Hindlimb muscle (tissue), 1 donor: ENCODE measurements at places on chromosomes 4 and X.

DNA sequence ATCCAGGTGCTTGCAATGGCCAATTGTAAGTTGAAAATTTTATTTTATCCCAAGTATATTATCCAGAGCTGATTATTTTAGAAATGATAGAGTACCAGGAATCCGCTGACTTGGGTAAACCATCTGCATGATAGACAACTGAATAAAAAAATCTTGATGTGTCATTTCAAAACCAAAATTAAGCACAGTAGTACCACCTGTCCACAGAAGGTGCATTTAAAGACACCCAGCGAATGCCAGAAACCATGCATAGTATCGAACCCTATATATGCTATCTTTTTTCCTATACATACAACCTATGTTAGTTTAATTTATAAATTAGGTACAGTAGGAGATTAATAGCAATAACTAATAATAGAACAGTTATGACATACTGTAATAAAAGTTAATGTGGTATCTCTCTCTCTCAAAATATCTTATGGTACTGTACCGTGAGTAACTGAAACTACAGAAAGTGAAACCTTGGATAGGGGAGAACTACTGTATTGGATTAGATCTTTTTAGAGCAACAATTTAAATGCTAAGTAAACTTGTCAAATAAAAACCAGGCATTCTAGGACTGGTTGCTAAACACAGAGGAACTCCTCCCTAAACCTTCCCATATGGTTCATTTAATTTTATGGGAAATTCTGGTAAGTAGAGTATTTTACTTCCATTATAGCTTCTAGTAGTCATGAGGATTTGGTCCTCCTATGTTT lies 6.2 kb downstream of the NEIL3 start:
- no peak for DNase-seq

DNA sequence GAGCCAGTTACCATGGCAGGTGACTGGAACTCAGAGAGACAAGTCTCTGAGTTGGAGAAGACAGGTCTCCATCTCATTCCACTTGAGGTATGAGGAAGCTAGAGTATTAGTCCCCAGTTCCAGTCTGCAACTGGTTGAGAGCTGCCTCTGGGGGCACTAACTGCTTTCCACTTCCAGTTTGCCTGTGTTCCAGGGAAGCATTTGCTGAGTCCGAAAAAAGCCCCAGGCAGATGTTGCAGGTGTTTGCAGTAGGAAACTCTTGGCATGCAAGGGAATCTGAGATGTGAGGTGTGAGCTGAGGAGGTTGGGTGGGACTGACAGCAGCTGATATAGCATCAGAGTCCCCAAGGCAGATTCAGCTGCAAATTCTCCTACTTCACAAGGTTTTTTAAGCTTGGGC lies 272.2 kb upstream of the CASK start:
- no peak for DNase-seq

GRCh38 chrX:21932292-21933002 lies 8.1 kb upstream of the SMS start:
- no peak for DNase-seq

- DNase-seq, result no peak
Measured at GRCh38 chrX:40506201-40506985, 74.4 kb upstream of the ATP6AP2 start.

DNA sequence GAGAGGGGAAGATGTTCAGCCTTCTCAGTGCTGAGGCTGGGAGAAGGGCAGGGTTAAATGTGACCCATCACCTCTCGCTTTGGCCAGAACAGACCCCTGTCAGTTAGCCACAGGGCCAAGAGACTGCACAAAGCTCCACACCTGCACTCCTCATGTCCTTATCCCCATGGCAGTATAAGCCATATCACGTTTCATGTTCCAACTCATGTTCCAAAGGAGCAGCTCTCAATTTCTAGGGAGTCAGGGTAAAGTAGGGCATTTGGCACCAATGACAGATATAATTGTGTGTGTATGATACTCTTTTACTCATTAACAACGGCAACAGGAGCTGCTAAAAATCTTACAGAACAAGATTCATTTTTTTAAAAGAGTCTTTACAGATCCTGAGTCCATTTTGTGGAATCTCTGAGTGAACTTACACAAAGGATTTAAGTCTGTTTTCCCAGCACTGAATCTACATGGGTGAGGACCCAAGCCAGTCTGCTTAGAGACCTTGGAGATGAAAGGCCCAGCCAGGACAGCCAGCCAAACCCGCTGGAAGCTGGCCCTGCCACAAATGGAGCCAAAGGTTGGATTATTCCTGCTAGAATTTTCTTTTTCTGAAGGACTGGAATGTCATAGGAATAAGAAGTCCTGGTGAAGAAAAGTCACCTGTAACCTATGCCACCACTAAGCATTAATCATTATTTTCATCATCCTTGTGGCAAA lies 129.1 kb upstream of the SMAD1 start:
- no peak for DNase-seq

GRCh38 chr4:140115140-140115539 lies 38.8 kb downstream of the MAML3 start:
- DNase-seq, result no peak

- DNase-seq, result no peak
Measured at GRCh38 chrX:34555481-34555880, 101.6 kb downstream of the TMEM47 start.

DNA sequence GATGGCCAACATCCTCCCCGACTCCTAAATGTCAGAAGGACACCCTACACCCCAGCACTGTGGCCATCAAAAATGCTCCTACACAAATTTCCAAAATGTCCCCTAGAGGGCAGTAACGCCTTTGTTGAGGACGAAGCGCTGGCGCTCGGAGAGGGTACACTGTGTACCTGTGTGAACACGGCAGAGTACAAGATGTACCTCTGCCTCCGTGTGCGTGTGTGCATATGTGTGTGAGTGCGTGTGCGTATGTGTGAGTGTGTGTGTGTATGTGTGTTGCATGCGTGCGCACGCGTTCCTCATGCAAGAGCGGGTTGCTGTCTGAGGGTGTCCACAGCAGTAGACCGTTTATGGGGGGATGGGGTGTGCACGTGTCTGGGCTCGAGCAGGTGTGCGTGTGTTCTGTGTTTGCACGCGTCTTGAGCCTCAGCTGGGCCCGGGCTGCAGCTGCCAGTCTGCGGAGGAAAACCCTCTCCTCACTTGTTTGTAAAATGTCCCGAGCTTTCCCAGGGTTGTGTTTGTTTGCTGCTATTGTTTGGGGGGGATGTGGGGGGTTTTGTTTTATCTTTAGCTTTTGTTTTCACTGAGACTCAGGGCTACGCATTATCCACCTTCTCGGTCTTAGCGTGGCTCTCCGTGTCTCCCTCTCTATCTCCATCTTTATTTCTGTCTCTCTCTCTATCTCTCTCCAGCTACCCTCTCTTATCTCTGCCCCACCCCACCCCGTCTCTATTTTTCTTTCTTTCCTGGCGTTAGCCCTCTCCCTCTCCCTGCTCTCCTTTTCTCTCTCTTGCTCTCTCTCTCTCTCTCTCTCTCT lies 10.4 kb upstream of the TSPYL2 start:
- DNase-seq, result peak; percentile 56

DNA sequence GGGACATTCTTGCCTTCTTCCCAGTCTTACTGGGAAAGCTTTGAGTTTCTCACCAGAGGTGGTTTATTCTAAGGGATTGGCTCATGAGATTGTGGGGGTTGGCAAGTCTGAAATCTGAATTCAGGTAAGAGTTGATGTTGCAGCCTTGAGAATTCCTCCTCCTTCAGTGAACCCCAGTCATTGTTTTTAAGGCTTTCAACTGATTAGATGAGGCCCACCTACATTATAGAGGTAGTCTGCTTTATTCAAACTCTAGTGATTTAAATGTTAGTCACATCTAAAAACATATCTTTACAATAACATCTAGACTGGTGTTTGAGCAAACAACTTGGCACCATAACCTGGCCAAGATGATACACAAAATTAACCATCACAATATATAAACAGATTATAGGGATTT lies 156.5 kb upstream of the MED14 start:
- no peak for DNase-seq

GRCh38 chr4:184825141-184825895 lies 450 bp downstream of the ACSL1 start:
- no peak for DNase-seq

GRCh38 chr4:53592686-53593501 lies 1.6 kb upstream of the LNX1 start:
- DNase-seq, result peak; percentile 48

- no peak for DNase-seq
Measured at GRCh38 chr4:10596586-10597290, 87.8 kb downstream of the CLNK start.

DNA sequence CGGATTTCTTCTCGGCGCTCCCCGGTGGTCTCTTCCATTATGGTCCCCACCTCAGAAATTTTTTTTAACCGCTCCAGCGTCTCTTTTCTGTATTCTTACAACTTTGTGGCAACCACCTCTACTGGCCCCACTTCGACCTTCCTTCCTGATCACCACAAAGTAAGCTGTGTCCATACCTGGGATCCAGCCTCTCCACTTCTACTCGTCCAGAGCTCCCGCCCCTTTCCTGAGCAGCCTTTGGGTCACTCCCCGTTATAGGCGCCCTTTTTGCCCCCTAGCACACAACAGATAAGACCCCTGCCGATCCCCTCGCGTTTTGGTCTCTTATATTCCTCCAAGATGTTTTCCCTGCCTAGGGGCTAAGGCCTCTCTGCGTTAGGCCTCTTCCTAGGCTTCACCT lies 557 bp downstream of the PIGG start:
- DNase-seq, result no peak

- no peak for DNase-seq
Measured at GRCh38 chr4:154719087-154719486, 24.7 kb upstream of the LRAT start.

- DNase-seq, result no peak
Measured at GRCh38 chr4:6657242-6658208, 17.0 kb downstream of the MRFAP1 start.

DNA sequence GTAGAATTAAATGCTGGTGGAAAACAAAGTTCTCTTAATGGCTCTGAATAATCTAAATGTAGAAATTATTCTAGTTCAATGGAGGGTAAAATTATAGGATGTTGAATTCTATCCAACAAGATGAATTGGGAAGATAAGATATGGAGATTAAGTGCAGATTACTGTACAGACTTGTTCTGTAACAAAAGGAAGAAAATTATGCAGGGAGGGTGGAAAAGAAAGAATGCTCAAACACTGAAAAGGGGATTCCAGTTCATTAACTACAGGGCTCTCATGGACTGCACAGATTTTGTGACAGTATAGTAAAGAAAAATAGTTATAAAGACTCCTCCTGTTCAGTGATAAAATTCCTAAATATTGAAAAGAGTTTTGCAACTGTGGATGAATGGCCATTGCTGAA lies 1794.0 kb upstream of the PCDH7 start:
- DNase-seq, result no peak

GRCh38 chrX:134886002-134886596 lies 104.7 kb upstream of the SMIM10 start:
- no peak for DNase-seq

DNA sequence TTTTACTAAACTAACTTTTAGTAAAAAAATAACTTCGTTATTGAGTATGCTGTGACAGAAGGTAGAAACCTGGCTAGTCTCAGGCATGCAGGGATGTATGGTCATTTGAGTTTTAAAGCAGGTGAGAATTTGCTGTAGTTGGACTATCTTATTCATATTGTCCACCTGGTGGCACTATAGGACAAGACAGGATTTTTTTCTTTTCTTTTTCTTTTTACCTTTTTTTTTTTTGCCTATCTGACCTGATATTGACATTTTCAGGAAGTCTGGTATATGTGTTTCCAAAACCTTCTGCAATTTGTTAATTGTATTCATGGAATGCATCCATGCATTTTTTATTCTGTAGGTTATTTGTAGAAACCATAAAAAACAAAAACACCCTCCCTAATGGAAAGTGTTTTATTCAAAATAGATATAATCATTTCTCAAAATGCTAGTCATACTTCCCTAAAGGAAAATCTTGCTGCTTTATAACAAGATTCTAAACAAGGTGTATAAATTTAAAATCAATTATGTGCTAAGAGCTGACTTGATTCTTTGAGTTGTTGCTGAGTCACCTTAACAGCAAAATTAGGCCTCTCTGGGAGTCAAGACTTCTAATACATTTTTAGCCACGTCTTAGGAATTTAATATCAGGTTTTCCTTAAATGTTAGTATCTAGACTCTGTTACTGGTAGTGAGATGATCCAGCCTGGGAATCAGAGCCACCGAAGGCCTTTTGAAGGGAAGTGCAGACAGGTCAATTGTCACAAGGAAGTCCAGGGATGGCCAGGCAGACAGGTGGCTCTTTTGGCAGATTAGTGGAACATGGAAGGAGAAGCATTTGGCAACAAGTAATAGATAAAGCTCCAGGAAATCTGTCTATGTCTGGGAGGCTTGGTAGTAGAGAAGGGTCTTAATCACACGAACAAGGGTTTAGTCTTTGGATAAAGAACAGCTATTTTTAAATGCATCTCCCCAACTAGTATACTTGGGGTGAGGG lies 201.3 kb upstream of the GNPDA2 start:
- peak; percentile 23 for DNase-seq

- peak; percentile 18 for DNase-seq
Measured at GRCh38 chr4:25638806-25639205, 16.8 kb upstream of the SLC34A2 start.

GRCh38 chr4:68490826-68491457 lies 43.7 kb downstream of the TMPRSS11E start:
- peak; percentile 1 for DNase-seq

DNA sequence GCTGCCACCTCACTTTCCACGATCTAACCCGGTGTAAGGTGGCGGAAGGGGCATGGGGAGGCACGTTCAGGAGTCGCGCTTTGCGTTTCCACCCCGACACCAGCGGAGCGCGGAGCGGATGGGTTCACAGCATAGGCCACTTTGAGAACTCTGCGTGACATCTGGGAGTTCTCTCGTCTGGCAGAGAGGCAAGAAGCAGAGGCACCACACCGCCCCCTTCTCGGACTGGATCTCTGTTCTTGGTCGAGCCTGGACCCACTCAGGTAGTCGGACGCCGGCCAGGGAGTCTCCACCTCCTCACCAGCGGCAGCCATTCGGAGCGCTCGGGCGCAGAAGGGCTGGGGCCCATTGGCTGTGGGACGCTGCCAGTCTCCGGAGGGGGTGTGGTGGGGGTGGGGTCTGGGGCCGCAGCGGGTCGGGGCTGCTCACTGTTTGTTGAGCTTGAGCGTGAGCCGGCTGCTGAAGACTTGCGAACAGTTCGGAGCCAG lies at the start of gene DACH2:
DACH2 (plus strand) TSS at position 428 of the 488 bp plus-strand sequence.
- DNase-seq, result peak; percentile 53

DNA sequence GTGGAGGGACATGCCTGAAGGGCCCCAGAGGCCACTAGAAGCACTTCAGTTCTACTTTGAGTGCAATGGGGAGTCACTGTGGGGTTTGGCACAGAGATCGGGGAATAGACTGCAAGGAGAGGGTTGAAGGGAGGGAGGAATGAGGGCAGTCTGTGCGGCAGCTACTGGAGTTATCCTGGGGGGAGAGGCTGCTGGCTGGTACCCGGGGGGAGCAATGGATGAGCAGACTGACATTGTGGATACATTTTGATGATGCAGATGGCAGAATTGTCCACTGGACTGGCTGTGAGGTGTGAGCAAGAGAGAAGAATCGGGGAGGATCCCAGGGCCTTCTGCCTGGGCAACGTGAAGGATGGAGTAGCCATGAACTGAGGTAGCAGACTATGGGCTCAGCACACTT lies 2.8 kb upstream of the MAMLD1 start:
- DNase-seq, result no peak

GRCh38 chr4:8596891-8597290 lies 4.3 kb downstream of the CPZ start:
- DNase-seq, result no peak

GRCh38 chrX:108299101-108299591 lies 139.1 kb downstream of the COL4A6 start:
- DNase-seq, result no peak
